ENCODE measurements at places on chromosomes 12 and 14. TPM values are rescaled to one million over a fixed set of nuclear protein-coding genes. Genes with fewer than 3 reads are reported as not detected.

- DNase-seq = no peak
These were observed 45.0 kb downstream of the CFAP54 start for GRCh38 chr12:96534339-96534738.

DNA sequence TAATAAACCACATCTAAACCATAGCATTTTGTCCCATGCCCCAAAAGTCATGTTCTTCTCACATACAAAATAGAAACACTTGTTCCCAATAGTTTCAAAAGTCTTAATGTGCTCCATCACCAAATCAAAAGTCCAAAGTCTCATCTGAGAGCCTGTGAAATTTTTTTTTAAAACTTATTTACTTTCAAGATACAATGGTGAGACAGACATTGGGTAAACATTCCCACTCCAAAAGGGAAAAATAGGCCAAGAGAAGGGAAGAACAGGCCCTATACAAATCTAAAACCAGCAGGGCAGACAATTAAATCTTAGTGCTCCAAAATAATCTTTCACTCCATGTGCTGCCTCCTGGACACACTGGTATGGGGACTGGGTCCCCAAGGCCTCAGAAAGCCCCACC, 84.4 kb upstream of the AMIGO2 start:
- DNase-seq = no peak

DNA sequence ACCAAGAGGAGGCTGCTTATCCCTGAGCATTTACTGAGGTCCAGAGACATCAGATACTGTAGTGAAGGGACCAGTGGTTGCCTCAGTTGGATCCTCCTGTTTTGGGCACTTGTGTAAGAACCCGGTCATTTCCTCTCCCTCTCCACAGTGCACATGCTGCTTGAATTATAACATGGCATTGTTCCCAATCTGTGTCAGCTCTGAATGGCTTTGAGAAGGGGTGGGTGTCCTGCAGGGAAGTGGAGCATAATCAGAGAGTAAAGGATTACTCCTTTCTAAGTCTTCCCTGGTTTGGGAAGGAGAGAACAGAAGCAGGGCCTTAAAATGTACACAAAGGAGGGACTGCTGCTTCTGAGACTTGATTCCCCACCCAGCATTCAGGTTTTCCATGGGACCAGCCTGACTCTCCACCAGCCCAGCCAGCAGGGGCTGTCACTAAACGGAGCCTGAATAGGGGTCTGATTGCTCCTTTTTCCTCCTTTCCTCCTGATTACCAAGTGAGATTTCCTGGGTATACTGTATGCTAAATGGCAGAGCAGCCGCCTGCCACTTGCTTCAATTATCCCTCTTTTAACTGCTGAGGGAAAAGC, 78.4 kb downstream of the NRXN3 start:
- DNase-seq = no peak

DNA sequence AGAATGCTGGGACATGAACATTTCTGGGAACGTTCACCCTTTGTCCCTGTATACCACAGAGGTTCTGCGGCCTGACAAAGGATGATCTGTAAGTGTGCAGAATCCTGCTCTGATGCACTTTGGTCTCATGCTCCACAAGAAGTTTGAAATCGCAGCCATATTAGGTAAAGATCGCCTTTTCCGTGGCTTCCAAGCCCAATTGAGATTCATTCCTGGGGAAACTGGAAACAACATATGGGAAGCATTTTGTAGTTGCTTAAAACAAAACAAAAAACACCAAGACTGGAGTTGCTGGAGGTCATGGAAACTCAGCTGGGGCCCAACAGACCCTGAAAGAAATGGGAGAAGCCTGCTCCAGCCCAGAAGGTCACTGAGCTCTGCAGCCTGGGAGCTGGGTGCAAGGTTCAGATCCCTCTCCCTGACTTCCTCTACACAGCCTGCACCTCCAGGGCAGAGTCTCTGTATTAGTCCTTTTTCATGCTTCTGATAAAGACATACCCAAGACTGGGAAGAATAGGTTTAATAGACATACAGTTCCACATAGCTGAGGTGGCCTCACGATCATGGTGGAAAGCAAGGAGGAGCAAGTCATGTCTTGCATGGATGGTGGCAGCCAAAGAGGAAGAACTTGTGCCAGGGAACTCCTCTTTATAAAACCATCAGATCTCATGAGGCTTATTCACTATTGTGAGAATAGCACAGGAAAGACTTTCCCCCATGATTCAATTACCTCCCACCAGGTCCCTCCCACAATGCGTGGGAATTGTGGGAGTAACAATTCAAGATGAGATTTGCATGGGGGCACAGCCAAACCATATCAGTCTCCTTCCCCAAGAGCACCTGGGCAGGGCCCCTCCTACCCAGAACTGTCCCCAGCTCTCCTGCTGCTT, 60.8 kb upstream of the CHGA start:
- DNase-seq = no peak

- no peak for DNase-seq
These were observed 3.5 kb upstream of the SPRYD3 start for GRCh38 chr12:53082637-53083175.

The MYF6 gene
- polyA plus RNA-seq = 4.7 TPM

DNA sequence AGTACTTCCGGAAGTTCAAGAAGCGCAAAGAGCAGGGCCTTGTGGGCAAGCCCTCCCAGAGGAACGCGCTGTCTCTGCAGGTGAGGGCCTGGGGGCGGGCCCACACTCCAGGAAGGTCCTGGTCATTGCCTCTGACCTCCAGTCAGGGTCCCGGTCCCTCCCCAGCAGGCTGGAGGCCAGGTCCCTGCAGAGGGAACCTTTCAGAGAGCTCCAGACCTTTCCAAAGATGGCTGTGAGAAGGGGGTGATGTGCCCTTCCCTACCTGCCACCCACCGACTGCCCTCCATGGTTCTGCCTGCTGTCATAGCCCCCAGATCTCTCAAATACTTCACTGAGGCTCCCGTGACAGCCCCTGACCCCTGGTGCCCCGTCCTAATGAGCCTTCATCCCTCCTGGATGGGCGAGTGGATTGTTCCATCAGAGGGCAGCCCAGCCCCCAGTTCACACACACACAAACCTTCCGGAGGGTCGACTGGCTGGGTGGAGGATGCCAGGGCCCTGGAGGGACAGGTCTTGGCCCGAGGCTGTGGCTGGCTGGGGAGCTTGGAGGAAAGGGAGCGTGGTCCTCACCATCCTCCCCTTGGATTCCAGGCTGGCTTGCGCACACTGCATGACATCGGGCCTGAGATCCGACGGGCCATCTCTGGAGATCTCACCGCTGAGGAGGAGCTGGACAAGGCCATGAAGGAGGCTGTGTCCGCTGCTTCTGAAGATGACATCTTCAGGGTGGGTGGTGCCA, 117.5 kb upstream of the FKBP4 start:
- no peak for DNase-seq

The CBLN3 gene
- 3.6 TPM for polyA plus RNA-seq

- no peak for DNase-seq
These were observed 357.9 kb upstream of the TMEM132C start for GRCh38 chr12:127909041-127909440.

- DNase-seq = no peak
These were observed 14.1 kb upstream of the NT5DC3 start for GRCh38 chr12:103855036-103855712.

The NFE2 gene
- polyA plus RNA-seq = 6.1 TPM

- DNase-seq = no peak
These were observed 10.6 kb downstream of the GRIP1 start for GRCh38 chr12:66668311-66668710.

The PRH2 gene
- 0.71 TPM for polyA plus RNA-seq

The RIN3 gene
- polyA plus RNA-seq = 11.3 TPM

DNA sequence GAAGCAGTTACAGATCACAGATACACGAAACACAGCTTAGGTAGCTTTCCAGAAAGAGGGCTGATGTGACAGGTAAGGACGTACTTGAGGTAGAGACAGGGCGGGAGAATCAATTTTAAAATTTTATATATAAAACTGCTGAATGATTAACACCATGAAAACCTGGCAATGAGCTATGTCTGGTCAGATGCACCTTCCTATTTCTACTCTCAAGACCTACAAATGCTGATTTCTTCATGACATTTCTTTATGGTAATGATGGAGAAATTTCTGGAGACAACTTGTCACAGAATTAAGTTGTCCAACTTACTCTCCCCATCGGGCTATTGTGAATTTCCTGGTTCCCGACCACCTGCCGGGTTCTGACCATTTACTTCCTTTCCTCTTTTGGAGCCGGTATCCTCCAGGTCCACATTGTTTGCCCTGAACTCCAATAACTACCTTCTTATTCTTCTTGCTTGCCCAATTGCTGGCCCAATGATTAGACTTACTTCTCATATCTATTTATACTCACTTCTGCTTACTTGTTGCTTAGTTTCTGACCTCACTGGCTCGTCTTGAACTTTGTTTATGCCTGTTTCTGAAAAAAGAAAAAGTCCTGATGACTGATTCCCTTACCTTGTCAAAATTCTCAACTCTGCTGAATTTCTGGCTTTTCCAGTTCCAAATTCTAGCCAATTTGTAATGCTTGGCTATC, 12.8 kb upstream of the ATP2B1 start:
- DNase-seq = no peak

The REP15 gene
- polyA plus RNA-seq = 3.3 TPM

DNA sequence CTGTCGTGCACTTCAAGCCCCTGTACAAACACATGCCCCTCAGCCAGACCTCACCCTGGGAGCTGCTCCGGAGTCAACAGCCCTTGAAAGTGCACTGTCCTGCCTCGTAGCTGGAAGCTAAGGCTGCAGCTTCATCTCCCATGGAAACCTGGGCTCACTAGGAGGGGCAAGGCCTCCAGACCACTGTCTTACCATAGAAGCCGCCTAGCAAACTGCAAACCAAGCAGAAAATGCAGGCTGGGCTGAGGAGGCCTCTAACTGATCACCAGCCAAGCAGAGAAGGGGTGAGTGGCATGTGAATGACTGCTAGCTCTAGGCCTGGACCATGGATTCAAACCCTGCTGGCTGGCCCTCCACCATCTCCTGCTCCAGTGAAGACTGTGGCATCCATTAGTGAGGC, 340.2 kb downstream of the CACNA1C start:
- no peak for DNase-seq

GRCh38 chr12:65188179-65188701, 18.9 kb downstream of the LEMD3 start:
- DNase-seq = no peak
